Endothelial cell of umbilical vein (primary cell): ENCODE measurements at places on chromosomes 1 and 21. TPM values are rescaled to one million over a fixed set of nuclear protein-coding genes. Genes with fewer than 3 reads are reported as not detected.

CD1E gene
- not detected in 2 replicates for total RNA-seq

DENND2D gene
- total RNA-seq, result 0.42 and 1.00 TPM in 2 replicates

ELF3 gene
- total RNA-seq, result 0.09 and 0.29 TPM in 2 replicates

ASB17 gene
- total RNA-seq, result not detected in 2 replicates

NR5A2 gene
- 10.6 and 12.1 TPM in 2 replicates for total RNA-seq

S100A7A gene
- total RNA-seq, result not detected in 2 replicates

GRCh38 chr1:11058595-11059154, 1.1 kb downstream of the SRM start:
- no peak for DNase-seq

DNA sequence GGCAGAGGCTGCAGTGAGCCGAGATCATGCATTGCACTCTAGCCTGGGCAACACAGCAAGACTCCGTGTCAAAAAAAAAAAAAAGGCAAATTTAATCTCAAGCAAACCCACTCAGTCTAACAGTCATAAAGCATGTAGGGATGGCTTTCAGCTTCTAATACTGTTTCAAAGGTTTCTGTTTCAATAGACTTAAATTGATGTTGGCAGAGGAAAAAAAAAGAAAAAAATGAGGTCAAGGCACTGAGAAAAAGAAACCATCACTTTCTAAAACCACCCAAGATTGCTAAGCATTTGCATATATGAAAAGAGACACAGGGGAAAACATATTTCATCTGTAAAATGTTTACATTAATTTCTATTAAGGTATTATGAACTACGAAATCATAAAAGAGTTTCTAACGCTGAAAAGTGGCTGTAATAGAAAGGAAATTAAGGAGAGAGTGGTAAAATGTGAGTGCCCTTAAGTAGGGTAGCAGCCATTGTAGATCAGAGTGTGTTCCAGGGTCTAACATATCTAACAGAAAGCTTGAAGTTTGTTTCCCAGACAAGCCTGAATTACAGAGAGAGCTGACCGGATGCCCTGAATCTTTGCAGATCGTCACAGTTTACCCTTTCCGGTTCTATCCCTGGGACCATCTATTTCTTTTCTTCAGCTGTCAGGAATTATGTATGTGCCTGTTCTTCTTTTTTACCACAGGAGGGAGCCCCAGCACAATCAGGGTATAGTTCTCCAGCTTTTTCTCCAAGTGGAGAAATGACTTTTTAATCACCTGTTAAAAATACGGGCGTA, 70.0 kb downstream of the PLD5 start:
- peak; percentile 37 for DNase-seq

DNA sequence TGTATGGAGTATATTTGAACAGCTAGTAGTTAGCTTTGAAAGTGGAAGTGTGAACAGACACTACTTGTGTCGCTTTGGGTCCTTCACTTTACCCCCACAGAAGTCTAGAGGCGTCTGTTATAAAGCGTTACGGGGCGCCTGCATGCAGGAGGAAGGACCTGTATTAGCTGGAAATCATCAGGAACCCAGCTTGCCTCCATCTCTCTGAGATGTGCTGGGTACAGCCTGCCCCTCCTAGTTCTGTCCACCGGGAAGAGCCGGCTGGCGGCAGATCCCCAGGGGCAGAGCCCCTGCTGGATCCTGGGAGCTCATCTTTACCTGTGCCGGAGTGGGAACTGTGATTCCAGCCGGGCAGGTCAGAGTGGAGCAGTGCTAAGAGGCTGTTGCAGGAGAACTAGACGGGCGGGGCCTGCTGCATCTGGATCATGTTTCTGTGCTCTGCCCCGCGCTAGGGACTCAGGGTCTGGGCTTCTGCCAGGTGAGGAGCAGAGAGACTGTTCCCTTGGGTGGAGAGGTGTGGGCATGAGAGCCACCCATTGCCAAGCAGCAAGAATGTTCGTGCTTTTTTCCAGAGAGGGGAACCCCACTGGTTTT, 22.3 kb upstream of the SPSB1 start:
- no peak for DNase-seq

DNA sequence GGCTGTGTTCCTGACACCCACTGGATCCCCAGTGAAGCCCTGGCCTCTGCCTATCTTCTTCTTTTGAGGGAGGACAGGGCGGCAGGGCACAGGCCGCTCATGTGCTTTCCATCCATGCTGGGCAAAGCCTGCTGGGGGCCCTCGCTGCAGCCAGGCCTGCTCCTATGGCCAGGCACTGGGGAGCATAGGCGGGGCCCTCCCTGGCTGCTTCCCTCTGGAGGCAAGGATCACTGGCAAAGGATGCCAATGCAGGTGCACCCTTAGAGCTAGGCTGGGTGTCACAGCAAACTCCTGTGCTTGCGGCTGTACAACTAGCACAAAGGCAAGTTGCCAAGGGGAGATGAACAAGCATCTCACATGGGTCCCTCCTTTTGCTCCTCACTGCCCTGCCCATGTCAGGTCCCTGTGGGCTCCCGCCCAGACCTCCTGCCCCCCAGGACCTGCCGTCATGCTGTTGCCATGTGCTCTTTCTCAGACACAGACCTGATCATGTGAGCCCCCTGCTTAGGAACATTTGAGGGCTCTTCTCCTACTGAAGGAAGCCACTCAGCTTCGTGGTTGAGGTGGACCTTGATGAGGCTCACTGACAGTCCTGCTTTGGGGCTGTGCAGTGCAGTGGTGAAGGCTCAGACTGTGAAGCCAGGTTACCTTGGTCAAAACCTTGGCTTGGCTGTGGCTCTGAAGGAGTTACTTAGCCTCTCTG, 393.6 kb downstream of the PTPRU start:
- no peak for DNase-seq

GRCh38 chr1:19073311-19074186, 117.1 kb upstream of the IFFO2 start:
- DNase-seq, result no peak

- peak; percentile 54 for DNase-seq
Measured at GRCh38 chr1:42765269-42765668, 1.6 kb downstream of the P3H1 start.

- DNase-seq, result no peak
Measured at GRCh38 chr1:73800376-73800775, 397.6 kb downstream of the LRRIQ3 start.

DNA sequence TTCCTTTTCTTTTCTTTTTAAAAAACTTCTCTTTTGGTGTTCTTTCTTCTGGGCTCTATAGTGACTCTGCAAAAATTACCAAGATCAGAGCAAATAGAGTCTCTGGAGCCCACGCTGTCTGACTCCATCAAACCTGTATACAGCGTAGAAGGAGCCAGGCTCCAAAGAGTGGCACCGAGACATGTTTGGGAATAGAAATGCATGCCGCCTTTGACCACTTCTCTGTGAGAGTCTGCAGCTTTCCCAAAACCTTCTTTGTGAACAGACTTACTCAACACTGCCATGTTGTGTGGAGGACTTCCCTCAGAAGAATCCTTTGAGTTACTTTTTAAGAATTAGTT, 55.3 kb downstream of the GORAB start:
- no peak for DNase-seq

GRCh38 chr1:216903382-216903740, 180.1 kb upstream of the ESRRG start:
- DNase-seq, result no peak

DNA sequence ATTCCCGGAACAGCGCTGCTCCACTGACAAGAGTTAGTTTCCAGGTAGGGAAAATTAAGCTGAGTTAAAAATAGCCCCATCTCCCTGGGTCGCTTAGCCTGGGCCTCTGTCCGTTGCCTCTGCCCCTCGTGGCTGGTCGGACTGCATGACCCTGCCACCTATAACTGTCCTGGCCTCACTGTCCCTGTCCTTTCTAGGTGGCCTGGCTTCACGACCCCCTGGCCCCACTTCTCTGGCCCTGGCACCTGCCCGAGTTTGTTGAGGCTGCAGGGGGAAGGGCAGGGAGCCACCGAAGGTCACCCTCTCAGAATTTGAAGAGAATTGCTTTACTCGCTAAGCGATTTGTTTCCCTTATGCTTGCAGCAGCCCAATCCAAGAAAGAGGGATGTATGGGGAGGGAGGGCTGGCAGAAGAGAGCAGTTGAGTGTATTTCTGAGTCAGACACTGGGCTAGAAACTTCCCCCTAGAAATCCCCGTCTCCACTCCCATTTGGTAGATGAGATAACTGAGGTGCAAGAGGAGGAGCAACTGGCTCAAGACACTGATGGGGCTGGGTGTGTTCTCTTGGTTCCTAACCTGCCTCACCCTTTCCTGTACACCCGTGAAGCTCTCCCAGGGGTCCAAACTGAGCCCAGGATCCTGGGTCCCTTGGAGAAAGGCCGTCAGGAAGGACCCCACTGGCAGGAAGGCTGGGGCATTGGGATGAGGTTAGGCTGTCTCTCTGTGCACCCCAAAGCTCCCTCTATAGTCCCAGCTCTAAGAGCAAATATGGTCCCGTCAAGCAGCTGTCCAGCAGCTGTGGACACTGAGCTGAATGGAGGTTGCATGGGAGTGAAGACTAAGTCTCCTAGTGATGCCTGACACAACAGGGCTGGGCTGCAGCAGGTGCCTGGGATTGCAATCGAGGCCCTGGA, 2.9 kb upstream of the EDN2 start:
- no peak for DNase-seq

- no peak for DNase-seq
Measured at GRCh38 chr1:186152227-186152619, 222.8 kb downstream of the TPR start.

DNA sequence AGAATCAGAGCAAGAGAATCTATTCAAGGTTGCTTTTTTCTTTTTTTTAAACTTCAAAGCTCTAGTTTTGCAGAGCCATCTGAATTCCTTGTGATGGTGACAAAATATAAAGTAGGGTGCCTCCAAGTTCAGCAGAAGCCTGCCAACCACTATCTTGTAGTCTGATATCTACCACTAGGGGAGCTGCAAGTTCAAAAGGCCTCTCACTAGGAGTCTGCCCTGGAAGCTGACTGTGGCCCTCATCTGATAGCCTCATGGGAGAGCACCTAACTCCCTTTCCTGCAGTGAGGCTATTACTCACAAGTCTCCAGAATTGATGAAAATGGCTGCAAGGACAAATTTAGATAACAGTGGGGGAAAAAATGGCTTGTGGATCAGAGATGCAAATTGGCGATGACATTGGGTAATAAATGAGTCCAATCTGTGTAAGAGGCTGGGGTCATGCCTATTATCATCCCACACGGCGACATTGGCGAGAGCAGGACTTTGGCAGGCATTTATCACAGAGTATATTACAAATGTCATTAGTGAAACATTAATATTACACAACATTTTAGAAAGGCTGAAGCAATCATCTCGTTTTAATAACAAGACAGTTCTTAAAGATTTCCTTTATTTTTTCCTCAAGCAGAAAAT, 10.7 kb upstream of the ZP4 start:
- no peak for DNase-seq

- peak; percentile 92 for DNase-seq
Measured at GRCh38 chr1:243842978-243843511, 7.0 kb downstream of the AKT3 start.

DNA sequence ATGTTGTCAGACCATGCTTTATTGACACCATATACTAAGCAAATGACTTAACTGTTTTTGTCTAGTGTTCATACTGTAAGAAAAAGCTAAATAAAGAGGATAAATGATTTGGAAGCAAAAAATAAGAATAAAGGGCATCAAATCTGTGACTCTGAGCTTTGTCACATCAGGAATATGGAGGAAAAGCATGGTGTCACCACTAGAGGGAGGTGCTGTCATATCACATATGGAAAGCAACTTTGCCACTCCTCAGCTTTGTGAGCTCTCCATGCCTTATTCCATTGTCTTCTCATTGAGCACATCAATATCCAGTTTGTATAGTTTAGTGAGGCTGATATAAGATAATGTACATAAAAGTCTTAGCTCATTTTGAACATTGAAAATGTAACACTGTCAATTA, 20.8 kb upstream of the GBP1 start:
- peak; percentile 67 for DNase-seq

GRCh38 chr1:65022216-65022615, 55.9 kb upstream of the JAK1 start:
- no peak for DNase-seq

- peak; percentile 30 for DNase-seq
Measured at GRCh38 chr1:189323091-189323490, 1154.6 kb downstream of the BRINP3 start.

DNA sequence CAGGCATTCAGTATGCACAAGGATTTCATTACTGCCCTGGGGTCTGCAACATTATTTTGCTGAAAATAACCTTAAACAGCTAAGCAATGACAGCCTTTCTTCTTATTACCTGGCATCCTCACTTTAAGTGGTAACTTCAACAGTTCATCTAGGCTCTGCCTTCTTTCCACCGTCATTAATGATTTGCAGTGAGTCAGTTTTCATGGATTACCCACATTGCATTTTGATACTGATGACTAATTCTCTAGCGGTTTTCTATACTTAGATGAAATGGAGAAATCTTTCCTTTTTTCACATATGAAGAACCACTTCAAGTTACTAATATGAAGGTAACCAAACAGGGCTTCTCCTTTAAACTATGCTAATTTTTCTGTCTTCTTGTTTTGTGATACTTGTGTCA, 226.9 kb upstream of the TMPRSS15 start:
- no peak for DNase-seq

DNA sequence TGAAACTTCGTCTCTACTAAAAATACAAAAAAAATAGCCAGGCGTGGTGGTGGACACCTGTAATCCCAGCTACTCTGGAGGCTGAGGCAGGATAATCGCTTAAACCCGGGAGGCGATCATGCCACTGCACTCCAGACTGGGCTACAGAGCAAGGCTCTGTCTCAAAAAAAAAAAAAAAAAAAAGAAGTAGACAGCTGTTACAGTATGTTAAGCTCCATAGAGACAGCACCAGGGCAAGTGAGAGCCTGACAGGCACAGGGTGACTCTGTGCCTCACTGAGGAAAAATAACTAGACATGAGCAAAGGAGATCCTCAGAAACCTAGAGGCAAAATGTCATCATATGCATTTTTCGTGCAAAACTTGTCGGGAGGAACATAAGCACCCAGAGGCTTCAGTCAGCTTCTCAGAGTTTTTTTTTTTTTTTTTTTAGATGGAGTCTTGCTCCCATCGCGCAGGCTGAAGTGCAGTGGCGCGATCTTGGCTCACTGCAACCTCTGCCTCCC, 9.0 kb upstream of the PRDX1 start:
- no peak for DNase-seq

GRCh38 chr1:232728507-232729263, 76.5 kb upstream of the MAP10 start:
- no peak for DNase-seq
